ENCODE measurements at places on chromosomes 3 and 15.
A peak's percentile ranks its signal among the peaks of the same experiment; 100 is the strongest.

DNA sequence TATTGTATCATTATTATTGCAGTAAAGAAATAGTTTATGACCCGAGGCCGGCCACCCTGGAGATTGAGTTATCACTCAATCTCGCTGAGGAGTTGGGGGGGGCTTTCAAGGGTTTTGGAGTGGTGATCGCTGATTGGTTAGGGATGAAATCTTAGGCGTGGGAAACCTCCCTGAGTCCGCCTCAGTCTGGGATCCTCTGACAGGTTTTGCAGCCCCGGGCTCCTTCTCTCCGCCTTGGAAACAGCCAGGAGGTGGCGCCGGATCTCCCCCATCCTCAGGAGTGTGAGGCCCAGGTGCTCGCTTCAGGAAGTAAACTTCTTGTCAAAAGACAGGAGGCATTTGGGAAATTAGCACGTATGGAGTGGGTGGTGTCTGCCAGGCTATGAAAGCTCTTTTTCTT is 41.1 kb upstream of the SEC61A1 start:
- no peak for DNase-seq

DNA sequence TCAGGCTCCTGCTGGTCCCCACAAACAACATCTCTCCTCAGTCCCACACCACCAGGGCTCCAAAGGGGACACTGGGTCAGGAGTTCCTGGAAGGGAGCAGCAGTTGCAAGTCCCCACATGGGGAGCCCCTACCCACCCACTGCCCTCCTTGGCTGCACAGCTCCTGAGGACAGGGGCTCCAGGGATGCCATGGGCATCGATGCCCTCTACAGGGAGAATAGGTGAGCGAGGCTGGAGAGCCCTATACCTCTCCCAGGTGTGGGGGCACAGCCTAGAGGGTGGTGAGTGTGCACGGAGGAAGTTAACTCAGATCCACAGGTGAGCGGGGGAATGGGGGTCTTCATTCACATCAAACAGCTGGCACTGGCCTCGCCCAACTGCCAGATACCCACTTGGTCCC is 141.2 kb upstream of the LINGO1 start:
- no peak for DNase-seq

DNA sequence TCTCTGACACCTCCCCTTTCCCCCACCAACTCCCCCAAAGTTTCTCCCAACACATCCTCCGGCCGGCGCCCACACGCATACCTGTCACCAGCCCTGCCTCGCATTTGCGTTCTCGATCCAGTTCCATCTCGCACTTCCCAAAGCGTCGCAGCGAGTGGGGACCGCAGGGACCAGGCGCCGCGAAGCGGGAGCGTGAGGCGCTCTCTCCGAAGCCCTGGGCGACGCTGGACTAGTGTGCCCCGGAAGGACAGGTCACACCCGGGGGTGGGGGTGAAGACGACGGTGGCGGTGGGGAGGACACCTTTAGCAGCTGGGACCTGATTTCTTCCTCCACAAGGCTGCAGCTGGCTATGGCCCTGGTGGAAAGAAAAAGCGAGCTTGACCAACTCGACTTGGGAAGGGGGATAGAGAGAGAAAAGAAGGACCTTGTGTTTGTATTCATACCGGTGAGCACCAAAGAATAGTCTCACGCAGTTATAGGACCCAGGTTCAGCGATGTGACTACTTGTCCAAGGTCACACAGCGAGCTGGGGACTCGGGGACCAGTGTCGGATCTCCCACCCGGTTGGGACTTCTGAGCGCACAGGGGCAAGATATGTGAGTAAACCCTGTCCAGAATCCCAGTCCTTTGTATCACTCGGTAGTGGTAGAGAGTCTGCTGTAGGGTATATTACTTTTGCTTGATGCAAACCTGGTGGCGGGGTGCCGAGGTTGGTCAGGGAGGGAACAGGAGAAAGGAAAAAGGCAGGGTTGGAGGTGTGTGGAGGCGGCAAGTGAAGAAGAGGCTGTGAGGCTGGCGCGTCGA is 607 bp upstream of the GHSR start:
- DNase-seq, result no peak

- peak; percentile 32 for DNase-seq
Observed at GRCh38 chr3:123028233-123028828, 768 bp upstream of the SEMA5B start.

- no peak for DNase-seq
Observed at GRCh38 chr3:77459926-77460325, 420.0 kb downstream of the ROBO2 start.

Measured in AG09309 (cell line).